Inflammatory macrophage (primary cell): ENCODE measurements at places on chromosomes 7 and 10.

DNA sequence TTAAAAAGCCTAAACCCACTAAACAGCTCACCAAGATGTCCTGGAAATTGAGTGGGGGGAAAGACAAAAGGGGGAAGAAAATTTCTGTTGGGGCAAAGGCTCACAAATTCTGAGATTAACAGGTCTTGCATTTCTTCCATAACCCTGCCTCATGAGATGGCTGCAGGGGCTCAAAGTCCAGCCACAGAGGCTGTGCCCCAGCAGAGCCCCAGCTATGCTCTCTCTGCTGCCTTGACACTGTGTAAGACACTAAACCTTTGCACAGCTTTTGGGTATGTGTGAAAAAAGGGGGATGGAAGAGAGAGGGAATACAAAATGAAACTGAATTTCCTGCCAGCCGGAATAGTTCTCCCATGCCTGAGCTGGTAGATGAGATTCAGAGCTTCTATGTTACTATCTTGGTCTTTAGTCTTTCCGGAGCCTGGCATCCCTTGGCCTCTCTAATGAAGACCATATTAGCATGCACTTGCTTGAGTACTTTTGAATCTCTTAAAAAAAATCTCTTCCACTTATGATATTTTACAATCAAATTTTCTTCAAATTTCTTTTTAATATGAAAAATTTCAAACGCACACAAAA, 240.0 kb upstream of the IMMP2L start:
- DNase-seq: no peak

DNA sequence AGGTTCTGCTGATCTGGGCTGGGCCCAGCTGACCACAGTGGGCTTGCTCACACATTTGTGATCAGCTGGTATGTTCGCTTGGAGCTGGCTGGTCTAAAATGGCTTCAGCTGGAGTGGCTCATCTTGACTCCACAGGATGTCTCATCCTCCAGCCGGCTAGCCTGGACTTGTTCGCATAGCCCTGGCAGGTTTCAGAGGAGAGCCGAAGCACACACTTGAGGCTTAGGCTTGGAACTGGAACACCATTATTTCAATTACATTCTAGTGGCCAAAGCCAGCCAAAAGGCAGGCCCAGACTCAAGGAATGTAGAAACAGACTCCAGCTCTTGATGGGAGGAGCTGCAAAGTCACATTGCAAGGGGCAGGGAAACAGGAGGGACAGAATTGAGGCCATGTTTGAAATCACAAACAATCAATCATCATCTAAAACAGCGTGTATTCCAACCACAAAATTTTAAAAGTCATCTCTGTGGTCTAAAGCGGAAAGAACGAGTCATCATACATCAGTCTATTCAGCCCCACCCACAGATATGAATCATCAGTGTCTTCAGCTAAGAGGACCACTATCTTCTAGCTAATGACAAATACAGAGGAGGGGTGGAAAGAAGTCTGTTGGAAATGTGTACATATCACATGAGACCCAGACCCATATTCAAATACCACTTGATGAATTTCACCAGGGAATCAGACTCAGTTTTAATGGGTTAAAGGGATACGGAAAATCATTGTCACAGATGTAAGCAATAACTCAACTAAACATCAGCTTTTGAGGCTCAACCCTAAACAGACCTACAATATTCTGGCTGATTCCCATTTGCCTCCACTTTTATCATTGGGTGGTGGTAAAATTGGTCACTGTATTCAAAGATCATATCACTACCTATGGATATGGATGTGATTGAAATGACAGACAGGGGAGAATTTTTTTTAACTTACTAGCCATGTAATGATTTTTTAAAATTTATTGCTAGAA, 139.0 kb upstream of the MKLN1 start:
- peak; percentile 92 for DNase-seq

DNA sequence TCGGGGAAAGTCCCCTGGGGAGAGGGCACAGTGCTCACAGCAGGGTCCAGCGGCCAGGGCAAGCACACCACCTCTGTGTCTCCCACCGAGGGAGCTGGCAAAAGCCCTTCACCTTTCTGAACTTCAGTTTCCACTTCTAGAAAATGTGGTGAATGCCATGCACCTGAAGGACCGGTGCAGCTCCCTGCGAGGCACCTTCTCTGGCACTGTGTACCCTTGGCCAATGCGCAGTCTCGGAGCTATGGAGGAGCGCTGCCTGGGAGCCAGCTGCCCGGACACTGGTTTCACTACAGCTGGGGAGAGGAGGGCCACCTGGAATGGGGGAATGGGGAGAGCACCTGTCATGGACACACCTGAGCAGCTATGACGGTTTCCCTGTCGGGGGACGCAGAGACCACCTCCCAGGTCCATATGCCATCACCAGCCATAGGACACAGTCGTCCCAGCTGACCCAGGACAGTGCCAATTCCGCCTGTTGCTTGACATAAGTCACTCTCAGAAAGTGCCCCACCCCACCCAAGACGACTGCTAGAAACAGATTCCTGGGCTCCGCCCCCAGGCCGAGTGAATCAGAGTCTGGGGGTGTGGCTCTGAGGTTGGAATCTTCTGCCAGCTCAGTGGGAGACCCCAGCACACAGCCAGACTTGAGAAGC, 16.8 kb downstream of the RASGEF1A start:
- DNase-seq: no peak

GRCh38 chr10:99993701-99994689, 15.8 kb downstream of the DNMBP start:
- DNase-seq: peak; percentile 81

DNA sequence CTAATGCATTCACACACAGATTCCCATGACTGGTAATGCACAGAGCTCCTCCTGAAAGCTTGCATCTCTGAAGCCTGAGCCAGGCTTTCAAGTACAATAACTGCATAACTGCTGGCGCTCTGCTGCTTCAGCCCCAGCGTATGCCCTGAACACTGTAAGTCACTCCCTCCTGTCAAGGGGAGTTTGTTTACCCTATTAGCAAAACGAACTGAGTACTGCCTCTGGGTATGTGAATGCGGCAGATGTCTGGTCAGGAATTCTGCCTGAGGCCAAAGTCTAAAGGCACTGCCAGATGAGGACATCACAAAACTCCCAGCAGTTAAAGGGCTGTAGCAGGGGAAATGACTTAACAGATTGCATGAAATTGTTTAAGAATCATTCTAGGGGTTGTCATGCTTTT, 97.7 kb downstream of the NRCAM start:
- no peak for DNase-seq

GRCh38 chr7:74175340-74175739, 1.2 kb downstream of the EIF4H start:
- no peak for DNase-seq

DNA sequence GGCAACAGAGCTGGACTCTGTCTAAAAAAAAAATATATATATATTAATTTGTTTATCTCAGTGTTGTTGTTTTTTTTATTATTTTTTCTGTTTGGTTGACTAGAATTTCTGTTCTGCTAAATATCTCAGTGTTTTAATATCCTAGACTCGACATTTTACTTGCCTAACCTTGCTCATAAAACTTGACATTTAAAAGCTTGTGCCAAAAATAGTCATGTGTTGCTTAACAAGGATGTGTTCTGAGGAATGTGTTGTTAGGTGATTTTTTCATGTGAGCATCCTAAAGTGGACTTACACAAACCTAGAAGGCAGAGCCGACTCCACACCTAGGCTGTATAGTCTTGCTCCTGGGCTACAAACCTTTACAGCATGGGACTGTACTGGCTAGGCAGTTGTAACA, 23.1 kb downstream of the NRBF2 start:
- no peak for DNase-seq

GRCh38 chr10:4704034-4704545, 121.9 kb upstream of the AKR1E2 start:
- DNase-seq: peak; percentile 54

GRCh38 chr7:27677912-27678612, 15.4 kb upstream of the HIBADH start:
- DNase-seq: peak; percentile 36
